ENCODE measurements at places on chromosomes 6 and 20. TPM values are rescaled to one million over a fixed set of nuclear protein-coding genes. Genes with fewer than 3 reads are reported as not detected.

The SAPCD1 gene
- 1.3 TPM for polyA plus RNA-seq

The HTR1E gene
- 0.22 TPM for polyA plus RNA-seq

The HLA-DPA1 gene
- not detected for polyA plus RNA-seq

The AGER gene
- 7.5 TPM for polyA plus RNA-seq

The DEFB124 gene
- not detected for polyA plus RNA-seq

The ZBTB9 gene
- 7.7 TPM for polyA plus RNA-seq

The EBF4 gene
- polyA plus RNA-seq = 13.2 TPM

The GMPR gene
- 1.6 TPM for polyA plus RNA-seq

The NUDT3 gene
- polyA plus RNA-seq = 87.5 TPM

The RFX6 gene
- polyA plus RNA-seq = not detected

The RNF182 gene
- 8.0 TPM for polyA plus RNA-seq

The ZSCAN23 gene
- polyA plus RNA-seq = 14.7 TPM

The C20orf144 gene
- polyA plus RNA-seq = not detected

The ATP6V1G2 gene
- polyA plus RNA-seq = 56.7 TPM

The C6orf52 gene
- 5.7 TPM for polyA plus RNA-seq

Measured in neural cell (in vitro differentiated cells).